ENCODE measurements at places on chromosomes 13 and 19.

DNA sequence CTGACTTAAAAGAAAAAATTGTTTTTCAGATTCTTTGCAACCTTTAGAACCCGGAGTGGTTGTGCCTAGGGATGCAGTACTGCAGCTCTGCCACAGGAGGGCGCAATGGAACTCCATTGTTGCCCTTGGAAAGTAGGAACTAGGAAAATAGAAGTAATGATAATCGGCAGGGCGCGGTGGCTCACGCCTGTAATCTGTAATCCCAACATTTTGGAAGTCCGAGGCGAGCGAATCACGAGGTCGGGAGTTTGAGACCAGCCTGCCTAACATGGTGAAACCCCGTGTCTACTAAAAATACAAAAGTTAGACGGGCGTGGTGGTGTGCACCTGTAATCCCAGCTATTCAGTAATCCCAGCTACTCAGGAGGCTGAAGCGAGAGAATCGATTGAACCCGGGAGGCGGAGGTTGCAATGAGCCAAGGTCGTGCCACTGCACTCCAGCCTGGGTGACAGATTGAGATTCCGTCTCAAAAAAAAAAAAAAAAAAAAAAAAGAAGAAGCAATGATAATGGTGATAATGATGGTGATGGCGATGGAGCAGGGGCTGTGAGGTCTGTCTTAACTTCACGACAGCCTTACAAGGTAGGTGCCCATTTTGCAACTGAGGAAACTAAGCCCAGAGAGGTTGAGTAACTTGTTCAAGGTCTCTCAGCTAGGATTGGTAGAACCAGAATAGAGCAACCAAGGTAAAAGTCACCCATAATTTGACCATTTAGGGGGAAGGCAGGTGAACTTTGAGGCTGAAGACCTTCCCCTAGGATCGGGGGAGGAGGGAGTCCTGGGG lies 5.5 kb upstream of the ADAMTS10 start:
- no peak for DNase-seq

GRCh38 chr13:102793611-102794355 lies 5.0 kb downstream of the POGLUT2 start:
- DNase-seq, result no peak

DNA sequence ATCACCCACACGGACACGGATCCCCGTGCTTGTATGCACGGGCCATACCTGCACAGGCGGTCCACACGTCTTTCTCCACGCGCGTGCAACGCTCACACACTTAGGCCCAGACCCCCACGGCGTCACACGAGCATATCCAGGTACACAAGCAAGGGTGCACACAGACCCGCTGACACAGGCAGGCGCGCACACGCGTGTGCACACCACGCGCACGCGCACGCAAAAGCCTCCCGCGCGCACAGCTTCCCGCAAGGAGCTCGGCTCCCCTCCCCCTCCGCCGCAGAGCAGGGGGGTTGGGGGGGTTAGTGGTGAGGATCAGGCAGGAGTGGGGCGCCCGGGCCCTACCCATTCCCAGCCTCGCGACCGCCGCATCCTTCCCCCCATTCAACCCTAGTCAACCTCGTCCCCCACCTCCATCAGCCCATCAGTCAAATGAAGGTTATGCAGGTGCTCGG lies 407 bp downstream of the RAB3A start:
- no peak for DNase-seq

GRCh38 chr13:50594276-50595051 lies 249.0 kb downstream of the DLEU7 start:
- DNase-seq, result no peak

DNA sequence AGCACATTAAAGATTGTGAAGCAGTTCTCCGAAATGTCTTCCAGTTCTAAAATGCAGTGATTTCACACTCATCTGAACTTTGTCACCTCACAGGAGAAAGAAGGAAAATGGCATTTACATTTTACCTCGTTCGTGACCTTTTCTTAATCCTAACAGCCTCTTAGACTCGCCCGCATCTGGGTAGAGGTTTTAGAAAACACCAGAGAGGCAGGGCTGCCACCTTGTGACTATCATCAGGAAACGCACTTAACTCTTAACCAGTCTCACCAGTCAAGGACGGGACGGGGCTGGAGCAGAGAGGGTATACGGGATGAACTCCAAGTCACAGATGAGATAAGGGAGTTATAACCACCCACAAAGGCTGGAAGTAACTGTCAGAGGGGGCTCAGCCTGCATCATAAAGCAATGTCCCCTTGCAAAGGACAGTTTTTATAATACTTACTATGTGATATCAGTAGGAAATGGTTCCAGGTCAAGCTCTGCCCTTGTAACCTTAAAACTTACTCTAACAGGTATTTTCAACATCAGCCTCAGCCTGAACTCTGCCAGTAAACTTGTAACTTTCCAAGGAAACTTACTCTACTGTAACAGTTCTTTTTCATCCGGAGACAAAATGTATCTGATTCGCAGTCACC lies 8.6 kb upstream of the CEACAM6 start:
- no peak for DNase-seq

GRCh38 chr13:92716749-92717148 lies 509.9 kb upstream of the GPC6 start:
- DNase-seq, result no peak

- no peak for DNase-seq
Observed at GRCh38 chr19:574658-575526, 2.5 kb downstream of the BSG start.

- no peak for DNase-seq
Observed at GRCh38 chr13:109483284-109483683, 303.1 kb downstream of the IRS2 start.

DNA sequence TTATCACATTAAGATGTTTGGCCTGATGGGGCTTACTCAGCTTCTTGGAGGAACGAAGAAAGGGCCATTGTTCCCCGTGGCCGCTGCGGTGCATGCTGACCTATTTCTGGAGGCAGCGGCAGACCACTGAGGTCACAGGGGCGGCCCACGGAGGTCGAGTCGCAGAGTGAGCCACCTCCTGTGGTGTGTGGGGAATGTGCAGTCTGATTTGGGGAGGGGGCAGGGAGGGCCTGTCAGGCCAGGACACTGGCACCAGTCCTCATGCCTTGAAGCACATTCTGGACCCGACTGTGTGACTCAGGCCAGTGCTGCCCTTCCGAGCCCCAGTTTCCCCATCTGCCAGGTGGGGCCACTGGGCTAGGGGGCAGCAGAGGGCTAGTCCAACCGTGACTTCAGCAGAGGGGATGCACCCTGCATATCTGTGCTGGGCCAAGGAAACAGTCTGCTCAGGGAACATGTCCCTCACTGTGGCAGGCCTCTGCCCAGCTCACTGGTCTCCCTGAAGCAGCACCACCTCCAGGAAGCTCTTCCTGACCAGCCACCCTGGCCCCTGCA lies 6.3 kb downstream of the SLC7A10 start:
- DNase-seq, result no peak

- no peak for DNase-seq
Observed at GRCh38 chr13:33174491-33174890, 111.1 kb downstream of the STARD13 start.

DNA sequence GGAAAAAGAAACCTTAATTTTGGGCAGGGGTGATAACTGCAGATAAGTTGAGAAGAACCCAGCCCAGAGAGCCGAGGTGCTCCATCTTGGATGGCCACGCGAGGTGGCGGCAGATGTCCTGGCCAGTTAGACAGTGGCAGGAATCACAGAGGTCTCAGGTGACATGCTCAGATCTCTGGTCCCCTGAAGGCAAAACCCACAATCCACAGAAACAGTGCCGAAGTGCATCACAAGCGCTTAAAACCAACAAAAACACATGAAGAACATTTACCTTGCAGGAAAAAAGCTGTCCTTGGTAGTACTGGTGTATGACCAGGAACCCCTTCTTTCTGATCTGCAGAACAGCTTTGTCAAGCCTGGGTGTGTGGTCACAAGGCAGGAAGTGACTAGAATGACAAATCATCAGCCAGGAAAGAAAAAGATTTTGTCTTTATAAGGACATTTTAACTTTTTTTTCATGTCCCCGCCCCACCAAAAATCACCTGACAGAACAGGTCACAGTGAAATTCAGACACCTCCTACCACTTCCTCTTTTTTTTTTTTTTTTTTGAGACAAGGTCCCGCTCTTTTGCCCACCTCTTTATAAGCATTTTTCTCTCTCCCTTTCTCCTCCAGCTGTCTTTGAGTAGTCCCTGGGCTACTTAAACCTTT lies at the start of gene LCP1:
TSS of gene LCP1 (minus strand) at position 338 of the 651 bp plus-strand sequence. CDS start 22,515 bp downstream, outside the sequence.
- no peak for DNase-seq

DNA sequence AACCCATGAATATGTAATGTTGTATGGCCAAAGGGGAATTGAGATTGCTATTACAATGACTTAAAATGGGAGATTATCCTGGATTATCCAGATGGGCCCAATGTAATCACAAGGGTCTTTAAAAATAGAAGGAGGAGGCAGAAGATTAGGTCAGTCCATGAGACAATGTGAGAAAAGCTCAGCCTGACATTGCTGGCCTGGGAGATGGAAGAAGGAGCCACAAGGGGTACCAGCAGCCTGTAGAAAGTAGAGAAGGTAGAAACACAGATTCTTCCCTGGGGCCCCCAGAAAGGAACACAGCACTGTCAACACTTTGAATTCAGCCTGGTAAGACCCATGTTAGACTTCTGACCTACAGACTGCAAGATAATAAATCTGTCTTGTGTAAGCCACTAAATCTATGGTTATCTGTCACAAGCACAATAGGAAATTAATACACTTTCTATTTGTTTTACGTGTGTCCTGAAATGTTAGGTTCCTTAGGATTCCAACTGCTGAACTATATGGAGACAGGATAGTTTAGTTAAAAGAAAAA lies 132.9 kb upstream of the SERP2 start:
- DNase-seq, result no peak

DNA sequence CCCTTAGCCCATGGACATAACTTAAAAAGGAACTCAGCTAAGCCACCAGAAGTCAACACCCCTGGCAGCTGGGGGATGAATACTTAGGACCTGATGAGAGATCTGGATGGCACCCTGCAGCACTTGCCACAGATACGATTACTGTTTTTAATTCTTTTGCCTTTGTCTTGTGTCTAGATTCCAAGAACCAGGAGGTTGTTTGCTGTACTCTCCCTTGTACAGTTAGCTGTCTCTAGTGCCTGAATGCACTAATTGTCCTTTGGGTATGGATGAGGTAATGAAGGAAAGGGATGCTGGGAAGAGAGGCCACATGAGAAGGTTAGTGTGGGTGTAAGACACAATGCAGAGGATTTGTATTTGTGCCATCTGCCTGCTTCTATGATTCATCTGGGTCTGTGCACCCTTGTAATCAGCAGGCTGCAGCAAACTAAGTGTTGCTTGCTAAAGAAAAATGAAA lies 385.8 kb downstream of the KCNRG start:
- peak; percentile 73 for DNase-seq

DNA sequence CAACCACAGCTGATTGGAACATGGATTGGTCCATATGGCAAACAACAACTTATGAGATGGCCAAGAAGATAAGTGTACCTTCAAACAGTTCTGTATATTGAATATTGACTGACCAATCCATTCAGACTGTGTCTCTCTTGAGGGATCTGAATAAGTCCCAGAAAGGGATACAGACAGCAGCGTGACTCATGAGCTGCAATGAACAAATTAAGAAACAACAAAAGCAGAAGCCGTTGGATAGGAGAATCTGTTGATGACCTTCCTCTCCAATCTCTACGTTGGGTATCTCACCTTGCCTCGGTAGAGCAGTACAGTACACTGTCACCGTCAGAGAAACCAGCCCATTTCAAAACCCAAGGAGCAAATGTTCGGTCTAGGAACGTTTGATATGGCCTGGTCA lies 21.3 kb downstream of the MBD3L2B start:
- no peak for DNase-seq

DNA sequence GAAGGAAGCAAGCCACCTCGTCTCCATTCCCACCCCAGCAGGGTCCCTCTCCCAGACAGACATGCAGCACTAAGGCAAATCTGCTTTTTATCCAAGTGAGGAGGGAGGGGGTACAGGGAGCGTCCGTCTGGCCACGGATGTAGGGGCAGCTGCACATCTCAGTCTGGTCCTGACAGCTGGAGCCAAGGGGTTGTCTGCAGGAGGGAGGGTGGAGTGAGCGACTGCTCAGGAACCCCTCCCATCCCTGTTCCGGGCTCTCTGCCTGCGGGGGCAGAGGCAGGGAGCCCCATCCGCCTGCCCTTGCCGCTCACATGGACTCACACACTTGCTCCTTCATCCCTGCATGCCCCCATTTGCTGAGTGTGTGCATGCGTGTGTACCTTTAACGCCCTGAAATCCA lies 2.5 kb downstream of the TMEM190 start:
- DNase-seq, result no peak

- DNase-seq, result no peak
Observed at GRCh38 chr13:43100667-43101066, 77.3 kb downstream of the DNAJC15 start.

DNA sequence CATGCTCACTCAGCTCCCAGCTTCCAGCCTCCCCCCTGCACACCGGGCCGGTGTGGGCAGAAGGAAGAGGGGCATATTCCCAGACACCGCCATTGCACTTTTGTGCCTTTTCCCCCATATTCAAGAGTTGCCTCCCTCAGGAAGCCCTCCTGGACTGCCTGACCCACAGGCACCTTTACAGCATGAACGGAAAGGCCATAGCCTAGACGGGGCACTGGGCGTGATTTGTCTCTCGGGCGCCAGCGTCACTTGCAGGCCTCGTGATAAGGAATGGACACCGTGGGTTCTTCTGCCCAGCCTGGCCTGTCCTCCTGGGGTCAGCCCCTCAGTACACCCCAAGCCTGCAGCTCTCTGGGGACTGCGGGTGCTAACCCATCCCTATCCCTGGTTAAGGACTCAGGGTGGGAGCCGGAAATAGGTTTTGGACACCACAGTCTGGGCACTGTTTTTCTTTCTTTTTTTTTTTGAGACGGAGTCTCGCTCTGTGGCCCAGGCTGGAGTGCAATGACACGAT lies 933 bp upstream of the UQCR11 start:
- DNase-seq, result no peak

DNA sequence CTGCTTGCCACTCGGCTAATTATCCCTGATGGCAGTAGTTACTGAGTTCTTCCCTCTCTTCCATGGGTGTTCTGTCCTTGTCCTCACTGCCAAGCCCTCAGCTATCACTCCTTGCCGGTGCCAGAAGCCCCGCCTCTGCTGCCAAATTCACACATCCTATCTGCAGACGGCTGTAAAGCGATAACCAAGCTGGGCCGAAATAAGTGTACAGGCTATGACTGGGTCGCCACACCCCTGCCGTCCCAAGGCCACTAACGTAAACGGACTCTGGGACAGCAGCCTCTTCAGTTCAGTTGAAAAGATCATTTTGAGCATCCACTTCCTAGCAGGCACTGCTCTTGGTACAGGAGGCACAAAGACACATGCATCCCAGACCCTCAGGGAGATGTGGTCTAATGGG lies 13.3 kb downstream of the SLC7A1 start:
- DNase-seq, result no peak

DNA sequence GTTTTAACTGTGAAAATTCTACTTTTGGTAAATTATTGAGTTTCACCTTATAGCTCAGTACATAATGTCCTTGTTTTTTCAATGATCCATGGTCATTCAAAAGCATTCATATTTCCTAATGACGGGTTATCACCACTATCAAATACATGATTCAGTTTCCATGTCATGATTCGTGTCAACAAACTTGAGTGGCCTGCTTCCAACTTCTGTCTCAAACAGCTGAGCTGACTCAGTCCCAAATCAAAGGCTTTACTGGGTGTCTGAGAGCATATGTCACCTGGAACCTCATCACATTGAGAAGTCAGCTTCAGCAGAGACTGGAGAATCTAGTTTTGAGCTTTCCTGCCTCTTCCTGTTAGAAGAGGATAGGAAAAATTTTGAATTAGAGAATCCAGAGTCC lies 40.3 kb upstream of the SGCG start:
- DNase-seq, result no peak

- no peak for DNase-seq
Observed at GRCh38 chr13:96994017-96994857, at the start of gene OXGR1. Gene OXGR1 (minus strand): TSS chr13:96994476. CDS start chr13:96987759, 6,717 bp downstream.

All from GM04503 (cell line).